PC-9 (cell line): ENCODE measurements at places on chromosomes 7 and 10. TPM values are rescaled to one million over a fixed set of nuclear protein-coding genes. Genes with fewer than 3 reads are reported as not detected.
A peak's percentile ranks its signal among the peaks of the same experiment; 100 is the strongest.

DNA sequence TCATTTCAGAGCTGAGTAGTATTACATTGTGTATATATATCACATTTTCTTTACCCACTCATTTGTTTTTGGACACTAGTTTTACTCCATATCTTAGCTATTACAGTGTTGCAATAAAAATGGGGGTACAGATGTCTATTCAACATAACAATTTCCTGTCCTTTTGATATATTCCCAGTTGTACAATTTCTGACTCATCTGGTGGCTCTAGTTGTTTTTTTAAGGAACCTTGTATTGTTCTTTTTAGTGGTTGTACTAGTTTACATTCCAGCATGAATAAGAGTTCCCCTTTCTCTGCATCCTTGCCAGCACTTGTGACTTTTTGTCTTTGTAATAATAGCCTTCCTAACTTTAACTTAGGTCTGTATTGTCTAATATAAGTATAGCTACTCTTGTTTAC, 739.9 kb downstream of the XPNPEP1 start:
- DNase-seq, result no peak

DNA sequence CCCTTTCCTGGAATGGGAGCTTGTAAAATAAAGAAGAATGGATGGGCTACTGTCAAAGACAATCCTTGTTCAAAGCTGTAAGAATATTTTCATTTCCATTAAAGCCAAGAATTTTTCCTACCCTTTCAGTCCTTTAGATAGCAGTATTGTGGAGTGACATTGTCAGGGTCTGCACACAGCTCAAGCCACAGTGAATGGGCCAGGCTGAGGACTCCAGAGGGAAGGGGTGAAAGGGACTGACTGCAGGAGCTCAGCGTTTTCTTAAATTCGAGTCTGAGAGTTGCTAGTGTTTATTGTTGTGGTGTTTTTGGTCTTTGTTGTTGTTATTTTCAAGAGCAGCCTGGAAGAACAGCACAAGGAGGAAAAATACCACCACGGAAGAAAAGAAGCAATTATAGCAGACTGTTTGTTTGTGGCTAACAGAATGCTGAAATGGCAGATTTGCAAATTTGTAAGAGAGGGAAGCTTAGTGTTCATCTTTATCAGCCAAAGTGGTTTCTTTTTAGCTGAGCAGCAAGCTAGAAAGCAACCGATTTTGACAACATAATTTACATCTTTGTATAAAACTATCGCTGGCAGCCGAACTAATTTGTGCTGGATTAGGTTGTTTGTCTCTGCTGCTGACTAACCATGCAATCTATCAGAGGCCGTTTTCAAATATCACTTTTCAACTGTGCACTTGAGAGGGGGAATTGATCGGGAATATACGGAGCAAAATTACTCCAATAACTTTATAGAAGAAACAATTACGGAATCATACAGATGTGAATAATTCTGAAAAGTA, 192.1 kb downstream of the LRMDA start:
- no peak for DNase-seq

DNA sequence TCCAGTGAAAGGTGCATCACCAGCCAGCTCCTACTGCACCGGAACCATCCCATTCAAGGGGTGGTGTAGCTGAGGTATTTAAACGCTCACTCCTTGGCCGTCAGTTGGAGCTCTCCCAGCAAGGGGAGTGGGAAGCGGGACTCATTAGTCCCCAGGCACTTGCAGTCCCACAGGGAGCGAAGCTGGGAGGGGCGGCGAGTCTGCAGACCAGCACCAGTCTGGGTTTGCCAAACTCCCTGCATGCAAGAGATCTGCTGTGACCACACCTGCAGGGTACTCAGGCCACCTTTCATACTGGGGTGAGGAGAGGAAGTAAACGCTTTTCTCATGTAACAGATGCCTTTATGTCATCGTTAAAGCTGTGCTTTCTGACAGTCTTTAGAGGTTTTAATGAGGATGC, 187.9 kb downstream of the PTPRN2 start:
- DNase-seq, result no peak

- no peak for DNase-seq
These were observed 27.0 kb upstream of the GLI3 start for GRCh38 chr7:42263971-42264370.

DNA sequence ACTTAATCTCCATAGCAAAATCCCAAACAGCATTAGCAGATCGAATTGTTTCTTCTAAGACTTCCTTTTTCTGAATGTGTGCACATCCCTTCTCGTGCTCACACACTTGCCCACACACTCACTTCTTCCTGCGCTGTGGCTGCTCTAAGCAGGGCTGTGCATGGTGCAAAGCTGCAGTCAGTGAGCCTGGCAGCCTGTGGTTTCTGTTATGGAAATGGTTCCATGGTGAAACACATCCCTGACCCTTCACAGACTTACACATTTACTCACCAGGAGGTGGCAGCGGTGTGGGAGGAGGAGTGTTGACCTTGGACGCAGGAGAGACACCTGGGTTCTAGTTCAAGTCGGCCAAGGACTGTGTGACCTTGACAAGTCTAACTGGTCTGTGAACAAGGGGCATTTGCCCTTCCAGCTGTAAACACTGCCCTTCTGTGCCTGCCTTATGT, 24.9 kb downstream of the MTURN start:
- no peak for DNase-seq

- no peak for DNase-seq
These were observed 60.2 kb upstream of the ADGRA1 start for GRCh38 chr10:133027482-133027881.

DNA sequence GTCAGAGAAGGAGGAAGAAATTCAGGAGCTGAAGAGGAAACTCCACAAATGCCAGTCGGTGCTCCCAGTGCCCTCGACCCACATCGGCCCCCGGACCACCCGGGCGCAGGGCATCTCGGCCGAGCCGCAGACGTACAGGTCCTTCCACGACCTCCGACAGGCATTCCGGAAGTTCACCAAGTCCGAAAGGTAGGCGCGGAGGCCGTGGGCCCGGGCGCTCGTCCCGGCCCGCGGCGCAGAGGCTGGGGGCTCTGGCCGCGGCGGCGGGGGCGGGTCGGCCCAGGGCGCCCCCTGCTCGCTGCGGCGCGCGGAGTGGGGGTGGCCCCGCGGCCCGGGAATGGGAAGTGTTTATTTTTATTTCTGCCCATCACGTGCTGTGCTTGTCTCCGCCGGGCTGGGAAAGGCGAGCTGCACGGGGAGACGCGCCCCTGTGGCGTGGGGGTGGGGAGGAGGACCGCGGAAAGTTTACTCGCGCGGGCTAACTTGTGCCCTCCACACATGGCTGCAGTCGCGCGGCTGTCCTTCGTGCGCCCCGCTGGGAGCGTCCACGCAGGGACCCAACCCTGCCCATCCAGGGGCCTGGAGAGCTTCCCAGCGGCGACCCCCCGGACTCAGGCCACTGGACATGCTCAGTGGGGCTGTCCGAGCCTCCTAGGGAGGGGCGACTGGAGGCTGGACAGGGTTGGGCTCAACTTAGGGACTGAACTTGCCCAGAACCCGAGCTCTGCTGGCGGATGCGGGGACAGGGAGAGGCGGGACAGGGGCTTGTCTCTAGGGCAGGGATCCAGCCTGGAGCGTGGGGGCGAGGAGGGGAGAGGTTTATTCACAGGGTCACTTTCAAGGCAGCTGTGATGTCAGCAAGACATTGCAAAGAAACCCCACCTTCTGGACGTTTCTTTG, 82.6 kb upstream of the PRKG1 start:
- no peak for DNase-seq

- DNase-seq, result peak; percentile 67
These were observed 3.0 kb downstream of the DDIT4 start for GRCh38 chr10:72276421-72277339.

- DNase-seq, result no peak
These were observed 47.3 kb upstream of the C7orf33 start for GRCh38 chr7:148543302-148543701.

GRCh38 chr7:105837765-105838626, 38.4 kb downstream of the ATXN7L1 start:
- DNase-seq, result no peak

DNA sequence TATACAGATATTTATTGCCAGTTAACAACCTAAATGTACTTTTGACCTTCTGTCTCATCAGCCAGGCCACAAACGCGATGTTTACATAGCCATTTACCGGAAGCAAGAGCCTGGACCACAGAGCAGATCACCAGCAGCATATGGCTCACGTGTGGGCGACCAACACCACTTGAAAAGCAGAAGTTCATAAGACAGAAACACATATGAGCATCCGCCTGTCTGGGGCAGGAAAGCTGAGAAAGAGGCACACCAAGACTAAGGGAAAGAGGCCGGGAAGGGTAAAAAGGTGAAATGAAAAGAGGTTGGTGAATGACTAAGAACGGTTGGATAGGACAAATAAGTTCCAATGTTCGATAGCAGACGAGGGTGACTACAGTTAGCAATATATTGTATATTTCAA, 1.3 kb downstream of the ABCB1 start:
- no peak for DNase-seq

DNA sequence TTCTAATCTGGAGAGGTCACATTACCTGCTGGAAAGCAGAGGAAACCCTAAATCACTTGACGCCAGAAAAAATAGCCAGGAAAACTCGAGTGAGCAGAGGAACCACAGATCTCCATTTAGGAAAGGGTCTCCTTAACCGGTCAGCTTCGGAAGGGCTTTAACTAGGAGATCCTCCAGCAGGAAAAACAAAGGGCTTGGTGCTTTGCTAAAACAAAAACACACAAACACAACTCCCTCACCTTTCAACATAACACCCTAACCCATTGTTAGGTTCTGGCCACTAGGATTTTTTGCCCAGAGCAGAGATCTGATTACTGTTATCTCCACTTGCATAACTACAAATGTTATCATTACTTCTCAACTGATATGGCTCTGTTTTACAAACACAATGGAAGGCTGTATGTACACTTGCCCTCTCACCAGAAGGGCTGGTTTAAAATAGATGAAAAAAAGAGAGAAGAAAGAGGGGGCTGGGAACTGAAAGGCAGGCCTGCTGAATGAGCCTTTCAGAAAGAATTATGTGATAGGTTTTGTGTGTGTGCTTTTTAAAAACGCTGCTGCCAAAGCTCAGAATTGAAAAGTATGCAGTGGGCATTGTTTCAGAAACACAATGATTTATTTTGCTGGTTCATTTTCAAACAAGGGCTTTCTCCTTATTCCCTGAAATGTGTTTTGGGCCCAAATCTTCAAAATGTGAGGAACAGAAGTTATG, 161.5 kb downstream of the FGFR2 start:
- no peak for DNase-seq

DNA sequence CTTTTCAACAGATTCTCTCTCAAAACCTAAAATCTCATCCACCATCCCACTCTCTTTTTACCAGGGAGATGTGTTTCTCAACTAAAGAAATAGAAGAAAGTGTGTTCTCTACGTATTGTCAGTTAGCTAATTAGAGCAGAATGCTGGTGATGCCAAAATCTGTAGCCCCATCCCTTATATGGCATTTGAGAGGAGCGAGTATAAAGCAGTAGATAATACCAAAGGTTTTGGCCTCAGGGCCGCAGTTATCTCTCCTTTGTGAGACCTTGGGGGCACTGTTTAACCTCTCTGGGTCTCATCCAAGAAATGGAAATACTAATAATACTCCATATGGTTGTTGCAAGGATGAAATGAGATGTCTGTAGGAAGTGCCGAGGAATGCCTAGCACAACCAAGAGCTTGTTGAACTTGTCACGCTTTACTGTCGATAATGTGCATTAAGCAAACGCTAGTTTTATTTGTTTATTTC, 456 bp upstream of the DLD start:
- no peak for DNase-seq

GRCh38 chr10:99924451-99925255, 85.1 kb downstream of the DNMBP start:
- DNase-seq, result no peak

- DNase-seq, result no peak
These were observed 476.1 kb downstream of the IPMK start for GRCh38 chr10:57791546-57791945.

GRCh38 chr10:26311383-26311940, 94.9 kb downstream of the GAD2 start:
- no peak for DNase-seq

DNA sequence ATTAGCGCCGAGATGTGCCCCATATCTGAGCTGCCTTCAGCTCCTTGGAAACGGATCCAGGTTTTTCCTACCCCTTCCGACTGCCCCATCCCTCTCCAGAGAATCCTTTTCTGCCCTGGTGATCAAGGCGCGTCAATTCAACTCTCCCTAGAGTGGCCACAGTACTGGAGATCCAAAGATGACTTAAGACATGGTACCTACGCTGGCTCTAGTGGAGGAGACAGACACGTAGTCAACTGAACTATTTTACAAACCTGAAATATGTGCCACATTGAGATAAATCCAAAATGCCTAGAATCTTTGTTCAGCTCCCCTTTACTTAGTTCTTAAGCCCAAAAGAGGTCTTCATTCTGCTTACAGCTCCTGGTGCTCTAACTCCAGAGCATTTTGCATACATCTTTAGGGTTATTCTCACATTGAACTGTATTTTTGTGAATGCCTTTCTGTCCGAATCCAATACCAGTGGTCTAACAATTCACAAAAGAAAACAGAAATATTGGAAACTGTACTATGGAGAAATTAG, 444 bp upstream of the TNPO3 start:
- no peak for DNase-seq

DNA sequence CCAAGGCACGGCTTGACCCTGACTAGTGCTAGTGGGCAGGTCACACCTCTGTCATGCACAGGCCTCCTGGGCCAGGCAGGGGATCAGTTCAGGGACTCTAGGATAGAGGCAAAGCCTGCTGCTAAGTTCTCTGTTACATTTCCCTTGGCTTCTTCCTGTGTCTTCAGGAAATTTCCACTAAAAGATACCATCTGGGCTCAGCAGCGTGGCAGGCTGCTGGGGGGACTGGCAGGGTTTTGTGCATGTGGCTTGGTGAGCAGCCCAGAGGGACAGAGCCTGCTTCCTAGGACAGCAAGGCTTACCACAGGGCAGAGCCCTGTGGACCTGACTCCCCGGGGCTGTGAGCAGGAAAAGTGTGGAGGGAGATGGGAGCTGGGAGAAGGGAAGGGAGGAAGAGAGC, 20.7 kb upstream of the ZNF32 start:
- no peak for DNase-seq

DNA sequence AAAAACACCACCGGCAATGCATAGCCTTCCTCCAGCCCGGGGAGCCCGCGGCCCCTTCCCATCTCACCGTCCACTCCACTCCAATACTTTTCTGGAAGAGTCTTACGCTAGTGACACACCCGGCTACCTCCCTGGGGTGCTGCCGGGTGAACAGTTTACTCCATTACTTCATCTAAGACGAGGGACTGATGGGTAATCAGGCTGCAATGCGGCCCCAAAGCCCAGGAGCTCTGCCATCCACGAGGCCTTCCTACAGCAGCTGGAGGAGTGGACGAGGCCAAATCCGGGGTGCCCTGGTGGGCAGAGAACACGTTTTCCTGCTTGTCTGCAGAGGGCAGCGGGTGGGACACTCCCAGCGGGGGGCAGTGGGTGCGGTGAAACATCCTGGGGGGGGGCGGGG, 356.2 kb upstream of the SHH start:
- DNase-seq, result no peak

PIK3AP1 gene
- total RNA-seq, result 1.1 and 1.7 TPM in 2 replicates

CXCL12 gene
- not detected in 2 replicates for total RNA-seq

CCDC3 gene
- 0.13 TPM in 1 of 2 replicates, not detected in the other for total RNA-seq

NYAP1 gene
- total RNA-seq, result 1.3 and 1.9 TPM in 2 replicates

FFAR4 gene
- total RNA-seq, result 0.25 TPM in 1 of 2 replicates, not detected in the other

AP4M1 gene
- total RNA-seq, result 18.1 and 26.2 TPM in 2 replicates
